Naive thymus-derived CD4-positive, alpha-beta T cell (primary cell): ENCODE measurements at places on chromosomes 1 and 21. TPM values are rescaled to one million over a fixed set of nuclear protein-coding genes. Genes with fewer than 3 reads are reported as not detected.

- no peaks in the 10 kb centered on the region for H3K27me3 ChIP-seq
- H3K27ac ChIP-seq, result no peak overlapping the region
- no peak overlapping the region for H3K4me3 ChIP-seq
- no peak for DNase-seq
Observed at GRCh38 chr21:38832664-38833063, 26.9 kb downstream of the ETS2 start.

DNA sequence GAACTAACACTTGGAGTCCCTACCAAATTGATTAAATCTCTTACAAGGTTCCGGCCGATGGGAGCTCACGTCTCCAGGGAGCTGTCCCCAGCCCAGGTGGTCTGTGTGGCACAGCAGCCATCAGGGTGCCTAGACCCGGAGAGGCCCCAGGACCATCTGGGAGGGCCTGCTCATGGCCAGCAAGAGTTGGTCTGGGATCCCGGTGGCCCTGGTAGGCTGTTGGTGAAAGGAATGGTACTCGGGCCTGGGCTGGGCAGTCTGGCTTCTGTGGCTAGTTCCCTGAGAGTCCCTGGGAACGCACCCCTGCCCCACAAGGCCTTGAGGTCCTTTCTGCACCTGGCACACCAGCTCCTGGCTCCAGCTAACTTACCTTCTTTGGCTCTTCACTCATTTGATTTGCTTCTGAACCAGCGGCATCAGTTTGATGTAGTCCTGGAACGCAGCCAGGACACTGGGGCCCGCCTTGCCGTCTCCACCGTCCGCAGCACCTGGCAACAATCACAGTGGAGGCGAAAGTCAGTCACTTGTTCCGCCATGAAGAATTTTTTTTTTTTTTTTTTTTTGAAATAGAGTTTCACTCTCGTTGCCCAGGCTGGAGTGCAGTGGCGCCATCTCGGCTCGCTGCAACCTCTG is 62.5 kb downstream of the SCCPDH start:
- H3K36me3 ChIP-seq, result no peaks in the 10 kb centered on the region
- no peaks in the 10 kb centered on the region for H3K27me3 ChIP-seq
- DNase-seq, result no peak
- H3K4me1 ChIP-seq, result no peaks in the 10 kb centered on the region
- no peak overlapping the region for H3K27ac ChIP-seq

- H3K4me1 ChIP-seq, result peaks cover 4% of the 10 kb centered on the region
- no peak overlapping the region for H3K4me3 ChIP-seq
- no peak for DNase-seq
- H3K36me3 ChIP-seq, result no peaks in the 10 kb centered on the region
- no peaks in the 10 kb centered on the region for H3K27me3 ChIP-seq
Observed at GRCh38 chr1:116981521-116982037, 20.0 kb upstream of the CD101 start.

DNA sequence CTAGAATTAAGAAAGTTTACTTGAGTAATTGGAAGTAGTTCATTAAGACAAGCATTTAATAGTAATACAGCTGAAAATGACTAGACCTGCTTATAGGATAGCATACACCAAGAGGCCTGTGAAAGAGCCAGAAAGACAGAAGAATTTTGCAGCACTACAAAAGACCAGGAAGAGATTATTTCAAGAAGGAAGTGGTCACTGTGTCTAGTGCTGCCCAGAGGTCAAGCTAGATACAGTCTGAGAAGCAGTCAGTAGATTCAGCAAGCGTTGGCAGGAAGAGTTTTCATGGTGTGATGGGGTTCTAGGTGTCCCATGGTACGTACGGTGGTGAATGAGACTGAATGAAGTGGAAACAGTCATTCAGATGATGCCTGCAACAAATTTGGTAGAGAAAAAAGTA is 31.5 kb downstream of the RGS8 start:
- no peaks in the 10 kb centered on the region for H3K27me3 ChIP-seq
- no peaks in the 10 kb centered on the region for H3K4me1 ChIP-seq
- no peak overlapping the region for H3K4me3 ChIP-seq
- no peak for DNase-seq
- H3K27ac ChIP-seq, result no peak overlapping the region

- peak; percentile 73 for DNase-seq
- H3K27ac ChIP-seq, result peak overlapping the region; percentile 27
- peaks cover 31% of the 10 kb centered on the region for H3K4me1 ChIP-seq
- no peak overlapping the region for H3K4me3 ChIP-seq
Observed at GRCh38 chr1:161209790-161210409, 5.2 kb upstream of the FCER1G start.

- peaks cover 10% of the 10 kb centered on the region for H3K36me3 ChIP-seq
- no peaks in the 10 kb centered on the region for H3K27me3 ChIP-seq
- no peak for DNase-seq
- H3K27ac ChIP-seq, result peak overlapping the region; percentile 17
Observed at GRCh38 chr21:33434770-33435360, 31.7 kb downstream of the IFNGR2 start.

- no peak overlapping the region for H3K27ac ChIP-seq
- no peaks in the 10 kb centered on the region for H3K27me3 ChIP-seq
- no peak overlapping the region for H3K4me3 ChIP-seq
- H3K36me3 ChIP-seq, result no peaks in the 10 kb centered on the region
Observed at GRCh38 chr1:17335821-17336710, 28.1 kb downstream of the PADI4 start.

DNA sequence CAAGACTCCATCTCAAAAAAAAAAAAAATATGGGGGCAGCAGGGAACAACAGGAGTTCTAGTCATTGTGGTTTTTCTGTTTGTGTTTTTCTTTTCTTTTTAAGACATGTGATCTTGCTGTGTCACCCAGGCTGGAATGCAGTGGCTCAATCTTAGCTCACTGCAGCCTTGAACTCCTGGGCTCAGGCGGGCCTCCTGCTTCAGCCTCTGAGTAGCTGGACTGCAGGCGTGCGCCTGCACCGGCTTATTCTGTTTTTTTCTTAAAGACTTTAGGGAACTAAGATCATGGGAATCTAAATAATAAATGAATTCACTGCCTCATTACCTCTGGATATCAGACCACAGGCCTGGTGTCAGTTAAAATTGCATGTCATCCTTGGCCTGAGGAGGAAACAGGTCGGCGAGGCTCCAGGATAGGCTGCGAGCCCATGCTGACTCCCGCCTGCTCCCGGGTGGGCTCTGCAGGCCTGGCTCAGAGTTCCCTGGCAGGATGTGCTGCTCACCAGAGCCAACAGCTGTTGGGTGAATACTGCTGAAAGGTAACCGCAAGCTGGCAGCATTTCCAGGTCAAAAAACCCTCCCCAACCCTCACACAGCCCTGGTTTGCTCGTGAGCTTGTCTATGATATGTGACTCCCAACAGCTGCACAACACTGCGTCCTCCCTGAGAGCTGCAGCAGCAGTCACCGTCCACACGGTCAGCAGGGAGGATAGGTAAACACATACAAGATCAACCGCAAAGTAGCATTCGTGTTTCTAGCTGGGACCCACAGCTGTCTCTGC is 58.1 kb downstream of the SCCPDH start:
- peaks cover 6% of the 10 kb centered on the region for H3K4me1 ChIP-seq
- H3K27ac ChIP-seq, result no peak overlapping the region
- no peak overlapping the region for H3K4me3 ChIP-seq
- H3K36me3 ChIP-seq, result no peaks in the 10 kb centered on the region
- H3K27me3 ChIP-seq, result no peaks in the 10 kb centered on the region

GRCh38 chr1:231776010-231776756 is 149.6 kb downstream of the DISC1 start:
- no peaks in the 10 kb centered on the region for H3K36me3 ChIP-seq
- no peak for DNase-seq
- no peaks in the 10 kb centered on the region for H3K4me1 ChIP-seq
- no peak overlapping the region for H3K27ac ChIP-seq
- no peak overlapping the region for H3K4me3 ChIP-seq

- peak; percentile 10 for DNase-seq
- no peaks in the 10 kb centered on the region for H3K27me3 ChIP-seq
- peaks cover 22% of the 10 kb centered on the region for H3K4me1 ChIP-seq
- H3K36me3 ChIP-seq, result no peaks in the 10 kb centered on the region
Observed at GRCh38 chr1:243253211-243253925, 1.7 kb downstream of the CEP170 start.

DNA sequence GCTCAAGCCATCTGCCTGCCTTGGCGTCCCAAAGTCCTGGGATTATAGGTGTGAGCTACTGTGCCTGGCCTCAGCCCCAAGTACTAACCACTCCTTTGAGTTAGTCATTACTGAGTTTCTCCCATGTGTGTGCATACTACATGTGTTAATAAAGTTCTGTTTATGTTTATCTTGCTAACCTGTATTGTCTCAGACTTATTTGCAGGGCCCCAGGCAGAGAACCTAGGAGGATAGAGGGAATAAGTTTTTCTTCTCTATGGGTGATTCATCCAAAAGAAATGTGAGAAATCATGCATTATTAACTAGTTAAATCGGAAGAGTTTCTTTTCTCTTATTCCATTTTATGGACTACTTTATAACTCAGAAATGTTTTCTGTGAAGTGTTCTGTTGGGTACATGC is 203.9 kb upstream of the CACYBP start:
- H3K4me3 ChIP-seq, result no peak overlapping the region
- no peaks in the 10 kb centered on the region for H3K27me3 ChIP-seq
- DNase-seq, result no peak
- H3K36me3 ChIP-seq, result no peaks in the 10 kb centered on the region

Gene CD84
- 40.7 TPM for total RNA-seq

Gene C1orf87
- total RNA-seq, result not detected

Gene ZNF648
- not detected for total RNA-seq

Gene FASLG
- 0.40 TPM for total RNA-seq
